Foreskin melanocyte (primary cell): ENCODE measurements at places on chromosomes 4 and X.
A peak's percentile ranks its signal among the peaks of the same experiment; 100 is the strongest.

DNA sequence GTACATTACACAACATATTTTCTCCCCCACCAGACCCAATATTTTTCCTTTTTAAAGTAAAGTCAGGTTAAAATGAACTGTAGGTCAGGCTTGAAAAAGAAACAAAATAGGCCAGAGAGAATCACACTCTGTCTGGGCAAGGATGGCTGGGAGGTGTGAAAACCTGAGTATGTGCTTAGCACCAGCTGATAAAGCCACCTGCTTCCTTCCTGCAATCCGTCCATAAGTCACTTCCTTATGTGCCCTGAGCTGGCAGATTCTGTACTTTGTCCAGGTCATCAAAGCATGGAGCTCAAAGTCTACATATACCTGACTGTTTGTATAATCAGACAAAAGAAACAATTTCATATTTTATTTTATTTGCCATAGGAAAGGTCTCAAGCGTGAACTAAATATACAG lies 37.7 kb downstream of the ANTXR2 start:
- DNase-seq = no peak

DNA sequence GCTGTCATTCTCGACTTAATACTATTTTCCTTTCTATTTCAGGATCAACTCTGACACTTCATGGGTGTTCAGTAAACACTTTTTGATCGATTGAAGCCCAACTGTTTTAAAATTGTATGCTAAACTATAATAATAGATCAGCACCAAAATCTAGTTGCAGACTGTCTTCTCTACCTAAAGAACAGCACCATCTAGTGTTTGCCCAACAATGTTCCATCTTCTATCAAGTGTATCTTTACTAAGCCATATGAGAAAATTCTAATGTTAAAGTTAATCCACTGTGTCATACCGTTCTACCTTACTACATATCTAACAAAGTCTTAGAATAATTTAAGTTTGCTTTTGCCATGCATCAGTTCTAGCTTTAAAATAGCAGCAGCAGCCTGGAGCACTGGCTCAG lies 113.0 kb upstream of the PRDX4 start:
- DNase-seq = peak; percentile 5

DNA sequence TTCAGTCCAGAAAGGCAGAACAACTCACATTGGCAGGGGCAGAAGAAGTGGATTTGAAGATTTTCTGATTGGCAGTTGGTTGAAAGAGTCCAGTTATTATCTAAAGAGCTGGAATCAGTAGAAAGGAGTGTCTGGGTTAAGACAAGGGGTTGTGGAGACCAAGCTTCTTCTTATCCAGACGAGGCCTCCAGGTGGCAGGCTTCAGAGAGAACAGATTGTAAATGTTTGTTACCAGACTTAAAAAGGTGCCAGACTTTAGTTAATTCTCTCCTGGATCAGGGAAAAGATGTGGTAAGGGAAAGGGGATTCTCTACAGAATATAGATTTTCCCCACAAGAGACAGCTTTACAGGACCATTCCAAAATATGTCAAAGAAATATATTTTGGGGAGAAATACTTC lies 36.7 kb upstream of the TLR3 start:
- DNase-seq = no peak

DNA sequence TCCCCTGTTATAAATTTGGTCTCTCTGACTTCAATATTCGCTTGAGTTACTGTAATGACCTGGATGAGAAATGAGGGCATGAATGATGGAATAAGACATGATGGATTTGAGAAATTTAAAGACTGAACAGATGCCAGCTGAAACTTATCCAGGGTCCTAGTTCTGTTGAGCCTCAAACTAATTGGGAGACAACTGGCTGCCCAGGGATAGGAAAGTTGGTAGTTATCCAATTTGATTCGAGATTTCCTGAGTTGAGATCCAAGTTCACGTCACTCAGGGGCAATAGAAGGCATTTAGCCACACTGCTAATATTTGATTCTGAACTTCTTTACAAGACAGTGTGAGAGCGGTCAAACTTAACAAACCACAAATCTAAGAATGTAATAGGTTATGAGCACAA lies 159.0 kb upstream of the CXCL13 start:
- no peak for DNase-seq

DNA sequence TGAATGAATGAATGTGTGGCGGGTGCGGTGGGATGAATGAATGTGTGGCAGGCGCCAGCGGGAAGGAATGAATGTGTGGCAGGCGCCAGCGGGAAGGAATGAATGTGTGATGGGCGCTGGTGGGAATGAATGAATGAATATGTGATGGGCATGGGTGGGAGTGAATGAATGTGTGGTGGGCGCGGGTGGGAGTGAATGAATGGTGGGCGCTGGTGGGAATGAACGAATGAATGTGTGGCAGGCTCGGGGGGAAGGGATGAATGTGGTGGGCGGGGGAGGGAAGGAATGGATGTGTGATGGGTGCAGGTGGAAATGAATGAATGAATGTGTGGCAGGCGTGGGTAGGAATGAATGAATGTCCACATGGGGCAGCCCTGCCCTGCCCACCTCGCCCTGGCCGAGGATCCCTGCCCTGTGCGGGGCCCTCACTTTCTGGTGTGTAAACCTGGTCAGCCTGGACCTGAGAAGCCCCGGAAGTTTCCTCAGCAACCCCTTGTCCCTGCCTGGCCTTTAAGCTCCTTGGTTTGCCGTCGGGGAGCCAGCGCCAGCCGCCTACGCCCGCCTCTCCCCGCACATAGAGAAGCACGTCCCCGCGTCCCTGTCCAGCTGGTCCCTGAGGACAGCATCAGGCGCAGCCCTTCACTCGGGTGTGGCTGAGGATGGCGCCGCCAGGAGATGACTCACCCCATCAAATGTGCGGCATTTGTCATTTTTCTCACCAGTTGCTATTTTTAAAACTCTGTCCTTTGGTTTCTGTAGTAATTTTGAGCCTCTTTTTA lies 112.8 kb upstream of the LRPAP1 start:
- no peak for DNase-seq

DNA sequence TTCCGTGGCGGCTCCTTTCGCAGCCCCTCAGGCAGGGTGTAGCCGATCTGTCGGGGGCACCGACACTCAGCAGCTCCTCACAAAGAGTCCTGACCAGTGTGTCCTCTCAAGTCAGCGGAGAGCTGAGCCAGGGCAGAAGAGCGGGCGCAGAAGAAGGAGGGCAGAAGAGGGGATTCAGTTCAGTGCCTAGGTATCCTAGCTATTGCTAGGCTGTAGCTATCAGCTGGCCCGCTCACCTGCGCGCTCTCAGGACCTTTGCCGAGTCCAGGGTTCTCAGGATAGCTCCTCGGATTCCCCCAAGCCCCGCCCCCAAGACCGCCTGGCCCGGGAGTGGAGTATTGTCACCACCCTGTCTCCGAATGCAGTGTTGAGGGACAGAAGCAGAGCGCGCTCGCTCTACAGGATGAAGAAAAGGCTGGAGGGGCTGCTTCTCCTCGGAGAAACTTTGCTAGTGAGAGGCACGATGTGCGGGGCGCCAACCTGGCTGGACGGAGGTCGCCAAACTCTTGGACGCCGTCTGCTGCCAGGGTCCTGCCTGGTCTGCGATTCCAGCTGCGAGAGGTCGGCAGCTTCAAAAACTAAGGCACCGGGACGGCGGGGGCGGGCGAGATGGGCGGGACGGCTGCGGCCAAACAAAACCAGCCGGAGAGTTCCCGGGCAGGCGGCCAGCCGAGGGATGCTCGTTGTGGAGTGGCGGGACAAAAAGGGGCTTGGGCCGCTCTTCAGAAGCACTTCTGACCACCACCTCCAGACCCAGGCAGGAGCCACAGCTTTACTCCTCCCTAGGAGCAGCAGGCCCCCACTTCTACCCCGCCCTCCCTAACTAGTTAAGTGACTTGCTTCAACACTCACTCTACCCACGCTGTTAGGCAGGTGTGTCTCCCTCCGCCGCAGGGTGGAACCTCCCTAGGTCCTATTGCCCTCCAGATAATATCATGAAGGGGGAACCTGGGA lies at the start of gene XKRX:
XKRX (minus strand) TSS at position 258 of the 954 bp plus-strand sequence. CDS start 613 bp downstream, outside the sequence.
- DNase-seq = no peak

DNA sequence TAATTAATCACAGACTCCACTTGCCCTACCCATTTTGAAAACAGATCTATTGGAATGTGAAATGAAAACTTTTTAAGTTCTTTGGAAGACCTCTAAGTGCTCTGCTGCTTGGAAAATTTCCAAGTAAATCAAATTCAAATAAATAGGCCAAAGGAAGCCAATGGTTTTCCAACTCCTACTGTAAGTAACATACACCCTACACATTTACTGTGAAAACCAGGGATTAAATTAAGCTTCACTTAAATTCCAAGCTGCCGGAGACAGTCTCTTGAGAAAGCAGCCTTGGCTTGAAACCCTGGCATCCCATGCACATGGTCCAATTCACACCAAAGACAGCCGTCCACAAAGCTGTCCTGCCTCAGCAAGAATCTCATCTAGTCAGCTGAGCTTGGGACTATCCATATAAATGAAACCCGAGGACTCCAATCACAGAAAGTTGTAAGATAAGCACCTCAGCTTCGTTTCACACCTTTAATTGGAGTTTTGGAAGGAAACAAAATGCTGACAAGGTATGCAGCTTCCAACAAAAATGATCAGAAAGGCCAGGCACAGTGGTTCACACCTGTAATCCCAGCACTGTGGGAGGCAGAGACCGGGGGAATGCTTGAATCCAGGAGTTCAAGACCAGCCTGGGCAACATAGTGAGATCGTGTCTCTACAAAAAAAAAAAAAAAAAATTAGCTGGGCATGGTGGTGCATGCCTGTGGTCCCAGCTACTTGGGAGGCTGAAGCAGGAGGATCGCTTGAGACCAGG lies 88.6 kb downstream of the APBB2 start:
- no peak for DNase-seq

GRCh38 chr4:113960684-113961321 lies 18.6 kb downstream of the ARSJ start:
- DNase-seq = no peak

- no peak for DNase-seq
Measured at GRCh38 chr4:40940317-40940741, 190.6 kb downstream of the NSUN7 start.

- DNase-seq = no peak
Measured at GRCh38 chrX:69097451-69098236, 67.6 kb downstream of the PJA1 start.

- DNase-seq = no peak
Measured at GRCh38 chrX:104432321-104432720, 133.7 kb upstream of the IL1RAPL2 start.

- DNase-seq = no peak
Measured at GRCh38 chr4:8537041-8537461, 43.1 kb upstream of the GPR78 start.

DNA sequence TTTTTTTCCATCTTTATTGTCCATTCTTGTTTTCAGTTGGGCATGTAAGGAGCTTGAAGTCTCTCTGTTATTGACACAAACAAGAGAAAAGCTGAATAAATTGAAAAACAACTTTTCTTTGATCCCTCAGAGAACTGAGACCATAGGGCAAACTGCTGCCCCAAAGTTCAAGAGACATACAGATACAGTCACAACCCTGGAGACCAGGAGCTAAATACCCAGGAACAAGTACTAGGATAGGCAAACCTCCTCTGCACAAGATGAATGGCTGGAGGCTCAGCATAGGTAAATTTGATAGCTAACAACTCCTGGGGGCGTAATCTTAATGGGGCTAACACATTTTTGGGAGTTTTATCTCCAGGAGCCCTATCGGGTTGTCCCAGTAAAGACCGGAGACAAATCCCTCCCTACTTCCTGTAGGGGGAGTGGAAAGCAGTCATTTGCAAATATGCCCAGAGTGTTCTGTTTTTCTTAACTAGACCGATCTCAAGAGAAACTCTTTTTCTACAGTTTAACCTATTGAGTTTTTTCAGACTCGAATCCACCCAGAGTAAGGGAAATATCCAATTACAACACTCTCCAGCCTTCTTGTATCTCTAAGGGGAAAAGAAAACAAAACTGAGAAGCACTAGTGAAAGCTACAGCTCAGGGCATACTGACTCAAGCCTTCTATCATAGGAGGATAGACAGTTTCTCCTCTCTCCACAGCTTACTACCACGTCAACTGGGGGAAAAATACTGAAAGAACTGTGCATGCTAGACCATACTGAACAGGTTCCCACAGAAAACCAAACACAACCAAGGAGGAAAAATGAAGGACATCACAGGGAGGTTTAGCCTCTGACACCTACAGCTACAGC lies 23.1 kb downstream of the MAGEA8 start:
- peak; percentile 12 for DNase-seq

- DNase-seq = no peak
Measured at GRCh38 chr4:84855774-84856173, 110.7 kb downstream of the WDFY3 start.

DNA sequence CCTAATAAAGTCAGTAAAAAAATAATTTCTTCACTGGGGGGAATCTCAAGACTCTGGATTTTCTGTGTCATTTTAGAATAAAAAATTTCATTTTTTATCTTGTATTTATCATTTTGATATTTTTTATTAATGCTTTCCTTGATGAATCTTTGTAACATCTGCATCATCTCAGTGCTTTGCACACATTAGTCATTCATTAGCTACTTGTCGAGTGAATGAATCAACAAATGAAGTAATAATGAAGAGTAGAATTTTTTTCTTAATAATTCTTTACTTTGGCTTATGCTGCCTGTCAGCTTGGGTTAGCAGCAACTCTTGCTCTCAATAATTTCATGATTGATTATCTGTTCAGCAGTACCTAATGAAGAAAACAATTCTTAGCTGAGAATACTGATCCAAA lies 530.8 kb downstream of the GRXCR1 start:
- no peak for DNase-seq

DNA sequence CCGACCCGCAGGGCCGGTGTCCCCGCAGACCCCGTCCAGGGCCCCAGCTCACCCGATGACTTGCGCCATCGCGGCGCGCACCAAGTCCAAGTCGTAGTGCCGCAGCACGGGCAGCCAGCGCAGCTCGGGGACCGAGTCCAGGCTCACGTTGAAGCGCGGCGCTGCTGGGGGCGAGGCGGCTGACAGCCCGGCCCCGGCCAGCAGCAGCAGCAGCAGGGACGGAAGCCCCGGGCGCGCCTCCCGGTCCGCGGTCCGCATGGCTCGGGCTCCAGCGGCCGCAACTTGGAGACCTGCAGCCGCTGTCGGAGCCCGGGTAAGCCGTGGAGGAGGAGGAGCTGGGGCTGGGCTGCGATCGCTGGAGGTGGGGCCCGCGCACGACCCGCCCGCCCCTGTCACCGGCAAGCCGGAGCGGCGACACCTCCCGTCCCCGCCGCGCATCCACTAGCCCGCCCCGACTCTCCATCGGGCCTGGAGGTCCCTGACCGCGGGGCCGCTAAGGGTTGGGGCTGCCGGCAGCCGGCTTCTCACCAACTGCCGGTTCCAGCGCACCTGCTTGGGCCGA lies at the start of gene NAAA:
NAAA (minus strand) TSS at position 322 of the 562 bp plus-strand sequence; CDS start at position 258, 64 bp downstream.
- DNase-seq = peak; percentile 14

DNA sequence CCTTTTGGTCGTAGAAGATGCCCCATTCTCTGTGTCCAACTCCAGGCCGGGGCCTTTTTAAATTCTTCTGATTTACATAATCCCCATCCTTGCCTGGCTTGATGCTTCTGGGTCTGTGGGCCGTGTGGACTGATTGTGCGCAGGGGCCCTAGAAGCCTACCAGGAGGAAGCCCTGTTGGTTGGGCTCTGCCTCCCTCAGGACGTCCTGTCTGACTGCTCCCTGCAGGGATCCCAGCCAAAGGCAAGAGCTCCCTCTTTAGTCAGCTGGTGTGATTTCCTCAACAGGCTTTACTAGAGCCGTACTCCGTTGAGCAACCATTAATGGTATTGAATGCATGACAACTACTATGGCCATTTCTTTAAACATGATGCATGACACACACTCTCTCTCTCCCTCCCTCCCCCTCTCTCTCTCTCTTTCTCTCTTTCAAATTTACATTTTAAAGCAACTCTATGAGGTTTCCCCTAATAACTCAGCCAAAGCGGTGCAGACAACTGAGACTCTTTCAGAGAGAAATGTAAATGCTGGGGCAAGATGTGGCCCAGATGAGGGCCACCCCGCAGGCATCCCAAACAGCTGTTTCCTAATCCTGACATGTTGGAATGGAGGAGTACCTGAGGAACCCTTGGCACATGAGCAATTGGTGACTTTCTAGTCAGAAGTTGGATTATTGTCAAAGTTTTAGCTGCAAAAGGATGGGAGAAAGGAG lies 117.3 kb downstream of the DRD5 start:
- peak; percentile 17 for DNase-seq
